Stimulated activated CD4-positive, alpha-beta T cell treated with anti-CD3 and anti-CD28 coated beads, Interleukin-1b, Interleukin-23, amount 100 ng/mL, for 1 hour (primary cell): ENCODE measurements at places on chromosomes 16 and 17.

- no peak for DNase-seq
Measured at GRCh38 chr16:67449739-67450138, 18.8 kb downstream of the HSD11B2 start.

DNA sequence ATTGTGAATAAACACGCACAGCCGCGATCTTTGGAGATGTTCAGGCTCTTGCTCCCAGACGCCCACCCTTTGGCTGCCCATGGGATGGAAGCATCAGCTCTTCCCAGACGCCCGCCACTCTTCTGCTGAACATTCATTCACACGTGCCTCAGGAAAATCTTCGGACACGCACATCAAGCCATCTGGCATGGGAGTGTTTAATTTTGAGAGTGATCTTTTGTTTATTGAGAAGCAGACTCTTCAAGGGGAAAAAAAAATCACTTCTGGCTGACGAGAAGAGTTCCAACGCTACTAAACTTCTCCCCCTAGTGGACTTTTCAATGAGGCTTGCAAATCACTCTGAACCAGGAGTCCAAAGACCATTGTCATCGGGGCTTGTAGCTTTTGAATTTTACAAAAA, 62.0 kb upstream of the NUDT7 start:
- no peak for DNase-seq

GRCh38 chr16:23941963-23942564, 106.3 kb downstream of the PRKCB start:
- no peak for DNase-seq

- peak; percentile 41 for DNase-seq
Measured at GRCh38 chr17:44865231-44865660, 17.6 kb downstream of the HIGD1B start.

GRCh38 chr16:85395207-85395912, 217.8 kb upstream of the GSE1 start:
- no peak for DNase-seq

DNA sequence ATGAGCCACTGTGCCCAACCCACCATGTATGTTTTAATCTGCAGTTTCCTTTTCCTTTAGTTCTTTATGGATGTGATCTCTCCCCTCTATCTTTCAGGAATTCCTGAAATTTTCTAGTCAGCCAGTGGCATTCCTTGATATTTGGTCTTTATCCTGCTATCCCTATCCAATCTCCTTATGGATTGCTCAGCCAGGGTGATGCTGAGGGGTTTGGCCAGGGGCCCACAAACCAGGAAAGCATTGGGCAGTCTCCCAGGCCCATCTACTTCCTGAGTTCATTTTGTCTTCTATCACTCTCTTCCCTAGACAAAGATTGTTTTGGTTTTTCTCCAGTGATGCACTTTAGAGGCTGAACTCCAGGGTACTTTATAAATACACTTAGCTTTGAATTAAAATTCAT, 115.9 kb downstream of the KATNIP start:
- no peak for DNase-seq

DNA sequence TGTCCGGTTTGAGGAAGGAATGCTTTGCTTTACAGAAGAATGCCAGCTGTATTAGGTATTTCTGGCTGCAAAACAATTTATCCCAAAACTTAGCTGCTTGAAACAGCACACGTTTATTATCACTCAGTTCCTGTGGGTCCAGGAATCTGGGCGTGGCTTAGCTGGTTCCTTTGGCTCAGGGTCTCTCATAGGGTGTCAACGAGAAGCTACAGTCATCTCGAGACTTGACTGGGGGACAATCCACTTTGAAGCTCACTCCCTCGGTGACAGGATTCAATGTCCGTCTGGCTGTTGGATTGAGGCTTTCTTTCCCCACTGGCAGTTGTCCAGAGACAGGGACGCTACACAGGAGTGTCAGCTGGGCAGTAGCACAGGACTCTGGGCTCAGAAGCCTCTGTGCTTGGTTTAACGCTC, 9.6 kb upstream of the RHBDF2 start:
- no peak for DNase-seq

- DNase-seq, result no peak
Measured at GRCh38 chr16:27692576-27692975, 142.6 kb downstream of the KATNIP start.

DNA sequence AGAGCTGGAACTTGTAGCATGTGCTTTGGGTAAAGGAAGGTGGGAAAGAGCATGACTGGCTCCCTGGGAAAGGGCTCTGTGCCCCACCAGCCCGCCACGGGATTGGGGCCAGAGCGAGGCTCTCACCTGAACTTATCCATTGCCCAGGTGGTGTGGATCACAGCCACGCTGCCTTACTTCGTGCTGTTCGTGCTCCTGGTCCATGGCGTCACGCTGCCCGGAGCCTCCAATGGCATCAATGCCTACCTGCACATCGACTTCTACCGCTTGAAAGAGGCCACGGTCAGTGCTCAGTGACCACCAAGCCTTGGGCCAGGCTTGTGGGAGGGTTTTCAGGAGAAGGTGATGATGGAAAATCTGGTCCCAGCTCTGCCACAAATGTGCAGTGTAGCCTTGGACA, 36.0 kb downstream of the SLC6A2 start:
- no peak for DNase-seq

GRCh38 chr16:31507617-31507928, 618 bp downstream of the RUSF1 start:
- DNase-seq, result no peak

DNA sequence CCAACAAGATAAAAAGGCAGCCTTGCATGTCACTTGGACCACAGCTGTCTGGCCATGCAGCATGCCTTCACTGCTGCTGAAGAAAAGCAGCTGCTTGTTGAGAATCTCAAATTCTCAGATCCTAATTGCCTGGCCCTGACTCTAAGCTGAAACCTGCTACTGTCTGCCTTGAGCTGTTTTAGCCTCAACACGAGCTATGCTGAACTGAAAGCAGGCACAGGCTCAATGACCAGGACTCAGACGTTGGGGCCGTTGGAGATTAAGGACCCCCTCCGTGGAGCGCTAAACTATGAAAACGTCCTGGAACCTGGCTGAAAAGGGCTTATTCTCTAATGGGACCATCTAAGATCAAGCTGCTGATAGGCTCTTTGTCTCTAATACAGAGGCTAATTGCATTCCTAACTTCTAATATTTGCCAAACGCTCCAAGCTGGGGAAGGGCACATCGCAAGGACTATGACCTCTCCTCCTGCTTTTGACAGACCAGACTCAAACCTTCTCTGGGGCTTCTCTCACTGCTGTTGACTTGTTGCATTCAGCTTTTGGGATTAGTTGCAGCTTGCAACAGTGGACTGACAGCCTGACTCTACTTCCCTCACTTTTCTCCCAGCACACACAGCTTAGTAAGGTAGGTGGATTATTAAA, 4.6 kb upstream of the PLK1 start:
- no peak for DNase-seq
